ENCODE measurements at places on chromosomes 5 and 9. TPM values are rescaled to one million over a fixed set of nuclear protein-coding genes. Genes with fewer than 3 reads are reported as not detected.

The JAKMIP2 gene
- total RNA-seq, result 1.4 TPM

The IRGM gene
- total RNA-seq, result 0.09 TPM

The SCGB3A2 gene
- not detected for total RNA-seq

The CLPTM1L gene
- 108 TPM for total RNA-seq

The PKN3 gene
- total RNA-seq, result 3.6 TPM

The FAM153A gene
- total RNA-seq, result not detected
